ENCODE measurements at places on chromosomes 1 and 21. TPM values are rescaled to one million over a fixed set of nuclear protein-coding genes. Genes with fewer than 3 reads are reported as not detected.

The NES gene
- 45.5 TPM for total RNA-seq

The HJV gene
- not detected for total RNA-seq

The AQP10 gene
- total RNA-seq, result not detected

- no peak for DNase-seq
Measured at GRCh38 chr1:39154553-39155421, 49.7 kb upstream of the MACF1 start.

The SPRR1B gene
- not detected for total RNA-seq

- DNase-seq, result no peak
Measured at GRCh38 chr1:200152336-200152735, 124.8 kb downstream of the NR5A2 start.

- DNase-seq, result no peak
Measured at GRCh38 chr1:26822737-26823395, 3.6 kb upstream of the ZDHHC18 start.

The CCT3 gene
- total RNA-seq, result 162 TPM

DNA sequence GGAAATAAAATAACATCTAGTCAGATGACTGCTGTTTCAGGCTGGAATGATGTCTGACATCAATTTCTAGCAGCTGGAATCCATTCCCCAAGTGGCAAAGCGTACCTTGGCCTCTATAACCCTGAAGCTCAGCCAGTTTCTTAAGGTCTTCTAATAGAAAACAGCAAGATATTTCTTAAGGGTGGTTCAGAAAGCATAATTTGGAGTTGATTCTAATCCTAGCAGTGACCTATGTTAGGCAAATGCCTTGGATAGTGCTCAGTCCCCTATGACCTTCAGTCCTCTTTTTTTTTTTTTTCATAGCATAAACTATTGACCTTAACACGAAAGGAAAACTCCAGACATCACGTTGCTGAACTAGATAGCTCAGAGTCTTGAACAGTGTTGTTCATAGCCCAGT lies 56.5 kb downstream of the LAMC2 start:
- no peak for DNase-seq

DNA sequence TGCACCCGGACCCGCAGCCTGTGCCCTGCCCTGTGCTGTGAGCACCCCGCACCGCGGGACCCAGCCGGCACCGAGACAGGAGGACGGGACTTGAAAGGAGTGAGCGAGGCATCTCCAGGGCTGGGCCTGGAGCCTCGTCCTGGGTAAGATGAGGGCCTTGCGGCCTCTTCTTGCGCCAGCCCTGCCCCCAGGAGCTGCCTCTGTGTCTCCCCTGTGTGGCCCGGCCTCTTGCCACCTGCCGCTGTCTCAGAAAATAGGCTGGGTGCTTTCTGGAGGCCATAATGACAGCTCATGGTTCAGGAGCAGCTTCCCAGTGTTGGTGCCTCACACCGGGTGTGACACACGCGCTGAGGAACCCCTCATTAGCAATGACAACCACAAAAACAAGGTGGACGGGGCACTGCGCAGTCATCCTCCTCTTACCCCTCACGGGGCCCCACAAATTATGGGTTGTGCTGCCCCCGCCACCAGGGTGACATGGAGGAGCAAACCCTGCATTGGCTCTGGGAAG lies 161.5 kb upstream of the C1orf174 start:
- no peak for DNase-seq

DNA sequence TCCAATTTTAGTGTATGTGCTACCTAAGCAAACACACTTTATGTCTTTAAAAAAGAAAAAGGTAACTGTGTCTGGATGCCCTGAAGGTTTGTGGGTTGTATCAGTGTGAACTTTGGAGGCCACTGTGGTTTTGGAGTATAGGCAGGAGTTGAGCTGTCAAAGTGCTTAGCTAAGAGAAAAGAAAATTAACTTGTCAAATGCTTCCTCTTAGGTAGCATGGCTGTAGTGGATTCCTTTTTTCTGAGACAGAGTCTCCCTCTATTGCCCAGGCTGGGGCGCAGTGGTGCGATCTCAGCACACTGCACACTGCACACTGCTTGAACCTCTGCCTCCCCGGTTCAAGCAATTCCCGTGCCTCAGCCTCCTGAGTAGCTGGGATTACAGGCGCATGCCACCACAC lies 11.2 kb upstream of the SLC41A1 start:
- DNase-seq, result no peak

DNA sequence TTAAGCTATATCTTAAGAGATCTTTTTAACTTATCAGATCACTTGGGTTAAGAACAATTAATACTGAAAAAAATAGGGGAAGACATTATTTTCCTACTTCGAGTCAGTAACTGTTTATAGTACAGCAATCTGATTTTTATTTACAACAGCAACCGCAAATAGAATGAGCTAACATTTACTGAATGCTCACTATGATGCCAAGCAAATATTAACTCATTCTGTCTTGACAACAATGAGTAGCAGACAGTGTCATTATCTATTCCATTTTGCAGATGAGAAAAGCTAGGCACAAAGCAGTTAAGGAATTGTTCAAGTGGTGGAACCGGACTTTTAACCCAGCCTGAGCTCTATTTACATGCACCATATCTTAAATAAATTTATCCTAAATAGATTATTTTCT lies 273.7 kb downstream of the NTNG1 start:
- DNase-seq, result no peak

DNA sequence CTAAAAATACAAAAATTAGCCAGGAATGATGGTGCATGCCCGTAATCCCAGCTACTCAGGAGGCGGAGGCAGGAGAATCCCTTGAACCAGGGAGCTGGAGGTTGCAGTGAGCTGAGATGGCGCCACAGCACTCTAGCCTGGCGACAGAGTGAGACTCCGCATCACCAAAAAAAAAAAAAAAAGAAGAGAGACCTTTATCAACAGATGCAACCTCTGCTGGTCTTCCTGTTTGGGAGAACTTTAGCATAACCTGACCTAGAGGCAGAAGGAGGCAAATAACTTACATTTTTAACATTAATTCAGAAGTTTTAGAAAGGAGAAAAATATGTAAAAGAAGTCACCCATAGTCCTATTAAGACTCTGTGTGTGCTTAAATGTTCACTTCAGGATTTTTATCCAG lies 32.4 kb downstream of the SLAMF1 start:
- no peak for DNase-seq

DNA sequence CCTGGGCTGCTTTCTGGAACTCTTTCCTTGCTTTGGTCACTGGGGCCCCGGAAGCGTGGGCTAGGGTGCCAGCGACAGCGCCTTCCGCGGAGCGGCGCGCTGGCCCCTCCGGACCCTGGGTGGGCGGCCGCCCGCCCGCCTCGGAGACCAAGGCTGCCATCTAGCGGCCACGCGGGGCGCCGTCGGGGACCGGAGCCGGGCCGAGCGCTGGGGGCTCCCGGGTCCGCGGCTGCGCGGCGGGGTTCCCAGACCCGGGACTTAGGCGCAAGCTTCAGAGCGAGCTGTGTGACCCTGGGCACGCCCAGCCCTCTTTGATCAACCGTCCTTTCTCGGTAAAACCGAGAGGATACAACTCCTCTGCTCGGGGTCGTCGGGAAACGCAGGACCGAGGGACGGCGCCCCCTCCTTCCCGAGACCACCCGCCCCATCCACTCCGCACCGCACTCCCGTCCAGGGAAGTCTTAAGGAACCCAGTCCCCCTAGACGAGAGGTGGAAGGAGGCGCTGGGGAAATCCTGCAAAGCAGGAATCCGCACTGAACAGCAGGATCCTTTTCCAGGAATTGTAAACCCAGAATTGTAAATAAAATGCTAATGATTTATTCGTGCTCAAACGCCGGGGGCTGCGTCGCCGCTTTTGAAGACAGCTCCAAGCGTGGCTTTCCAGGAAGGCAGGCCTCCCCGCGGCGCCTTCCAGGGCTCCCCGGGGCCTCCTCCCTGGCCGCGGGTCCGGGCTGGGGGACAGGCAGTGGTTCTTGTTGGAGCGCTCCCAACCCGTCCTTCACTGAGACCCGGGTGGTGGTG lies 41.2 kb downstream of the RRAGC start:
- DNase-seq, result peak; percentile 13

DNA sequence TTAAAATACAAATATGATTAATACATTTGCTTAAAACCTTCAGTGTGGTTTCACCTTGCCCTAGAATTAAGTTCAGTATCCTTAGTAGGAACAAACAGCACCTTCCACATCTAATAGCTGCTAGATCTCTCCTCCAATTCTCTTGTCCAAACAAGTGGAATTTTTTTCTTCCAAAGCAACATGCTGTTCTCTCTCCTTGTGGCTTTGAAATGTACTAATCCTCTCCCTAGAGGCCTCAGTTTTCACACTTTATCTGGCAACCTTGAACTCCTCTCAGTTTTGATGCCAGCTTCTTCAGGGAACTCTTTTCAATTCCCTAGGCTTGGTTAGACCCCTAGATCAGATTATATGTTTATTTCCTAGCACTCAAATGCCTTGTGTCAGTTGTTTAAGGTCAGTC lies 87.0 kb downstream of the GLUL start:
- no peak for DNase-seq

DNA sequence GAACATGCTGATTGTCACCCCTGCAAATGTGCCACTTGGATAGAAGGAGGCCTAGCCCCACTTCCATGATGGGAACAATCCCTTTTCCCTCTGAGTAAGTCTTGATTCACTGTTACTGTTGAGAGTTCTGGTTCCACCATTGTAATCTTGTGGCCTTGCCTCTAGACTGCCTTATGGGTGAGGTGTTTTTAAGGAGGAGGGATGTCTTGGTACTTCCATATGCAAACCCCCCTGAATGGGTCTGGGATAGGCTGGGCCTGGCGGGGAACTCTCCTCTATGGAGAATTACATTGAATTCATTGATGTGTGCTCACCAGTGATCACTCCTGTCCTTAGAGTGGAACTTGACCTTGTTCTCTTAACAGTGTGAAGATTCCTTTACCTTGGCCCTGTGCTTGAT lies 5.8 kb downstream of the GALNT2 start:
- DNase-seq, result no peak

- no peak for DNase-seq
Measured at GRCh38 chr1:1274299-1274930, 761 bp upstream of the UBE2J2 start.

DNA sequence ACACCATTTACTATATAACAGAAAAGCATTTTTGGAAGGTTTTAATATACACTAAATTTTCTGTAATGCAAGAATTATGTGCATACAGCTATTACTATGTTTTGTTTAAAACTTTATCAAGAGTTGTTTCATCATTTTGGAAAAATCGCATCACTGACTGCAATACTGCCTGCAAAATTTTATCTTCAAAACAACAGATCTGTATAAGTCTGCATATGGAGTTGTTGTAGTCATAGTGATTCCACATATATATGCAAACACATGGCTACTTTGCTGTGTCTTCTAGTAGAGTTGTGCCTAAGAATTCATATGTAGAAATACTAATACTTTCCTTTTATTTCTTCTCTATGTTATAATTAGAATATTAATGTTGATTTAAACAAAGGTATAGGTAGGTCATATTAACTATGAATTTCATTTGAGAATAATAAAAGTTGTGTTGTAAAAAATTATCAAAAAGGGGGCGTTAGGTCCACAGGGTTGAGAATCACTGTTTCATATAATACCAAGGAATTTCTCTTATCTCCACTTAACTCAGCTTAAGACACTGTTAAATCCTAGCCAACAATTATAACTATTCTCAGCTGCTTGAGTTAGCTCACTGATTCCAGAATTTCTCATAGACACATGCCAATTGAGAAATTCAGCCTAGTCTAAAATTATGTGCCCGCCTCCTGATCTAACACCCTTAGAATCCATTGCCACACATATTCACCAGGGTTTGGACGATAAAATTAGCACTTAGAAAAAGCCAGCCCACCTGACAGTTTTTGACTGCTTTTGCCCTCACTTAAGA lies 22.9 kb upstream of the LAMC1 start:
- no peak for DNase-seq

DNA sequence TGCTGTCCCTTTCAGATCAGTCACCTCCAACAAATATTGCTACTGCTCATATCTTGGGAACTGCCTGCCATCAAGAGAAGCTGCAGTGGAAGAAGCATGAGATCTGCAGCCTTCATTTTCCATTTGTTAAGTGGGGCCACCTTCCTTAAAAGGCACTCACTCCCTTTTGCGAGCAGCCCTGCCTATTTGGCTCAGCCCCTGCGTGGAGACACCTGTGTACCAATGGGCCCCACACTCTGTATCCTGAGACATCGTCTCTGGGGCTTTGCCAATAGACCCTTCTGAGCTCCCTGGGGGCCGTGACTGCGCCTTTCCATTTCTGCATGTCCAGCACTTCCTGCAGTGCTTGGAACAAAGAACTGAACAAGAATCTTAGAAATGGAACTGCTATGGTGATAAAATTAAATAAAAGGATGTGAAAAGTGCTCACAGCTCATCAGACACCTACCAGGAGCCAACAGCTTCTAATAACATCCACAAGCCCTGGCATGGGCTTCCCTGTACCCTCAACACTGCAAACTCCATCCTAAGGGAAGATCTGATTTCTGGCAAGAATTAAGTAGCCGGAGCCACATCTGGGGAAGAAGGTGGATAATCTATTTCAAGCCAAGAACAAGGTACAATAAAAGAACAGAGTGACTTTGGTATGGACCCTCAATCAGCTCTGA lies 36.7 kb downstream of the PARP1 start:
- DNase-seq, result no peak

DNA sequence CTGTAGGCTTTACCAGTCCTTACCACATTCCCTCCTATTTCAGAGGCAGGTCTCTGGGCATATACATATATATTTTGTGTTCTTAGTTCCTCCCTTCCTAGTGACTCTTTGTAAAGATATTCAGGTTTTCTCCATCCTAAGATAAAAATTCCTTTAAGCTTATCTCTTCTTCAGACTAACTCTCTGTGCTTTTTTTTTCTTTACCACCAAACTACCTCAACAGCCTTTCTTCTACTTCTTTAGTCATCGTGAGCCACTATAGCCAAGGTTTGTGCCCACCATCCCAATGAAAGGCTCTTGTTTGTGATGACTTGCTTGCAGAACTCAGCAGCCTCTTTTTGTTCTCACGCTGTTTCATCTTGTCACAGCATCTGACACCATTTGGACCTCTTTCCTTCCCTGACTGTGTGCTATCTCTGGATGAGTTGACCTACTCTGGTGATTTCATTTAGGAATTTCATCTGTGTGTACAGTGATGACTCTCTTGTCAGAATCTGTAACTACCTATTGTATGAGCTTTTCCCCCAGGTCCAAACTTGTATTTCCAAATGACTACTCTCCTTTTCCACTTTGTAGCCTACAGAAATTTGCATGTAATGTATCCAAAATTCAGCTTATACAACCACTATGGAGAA lies 59.0 kb upstream of the MACF1 start:
- no peak for DNase-seq

GRCh38 chr1:152185544-152186391 lies 26.7 kb upstream of the RPTN start:
- peak; percentile 15 for DNase-seq

- DNase-seq, result no peak
Measured at GRCh38 chr1:145782272-145783099, 41.4 kb downstream of the RNF115 start.

GRCh38 chr1:230679825-230680224 lies 34.1 kb downstream of the AGT start:
- DNase-seq, result no peak

Data from cerebellum (tissue), 4 donors.